ENCODE measurements at places on chromosomes 4 and X.

- DNase-seq, result no peak
These were observed 30.5 kb upstream of the ACSL1 start for GRCh38 chr4:184856277-184856609.

GRCh38 chr4:166279261-166279660 lies 406.2 kb downstream of the TLL1 start:
- DNase-seq, result no peak

- no peak for DNase-seq
These were observed 21.5 kb downstream of the TNIP2 start for GRCh38 chr4:2734612-2735011.

DNA sequence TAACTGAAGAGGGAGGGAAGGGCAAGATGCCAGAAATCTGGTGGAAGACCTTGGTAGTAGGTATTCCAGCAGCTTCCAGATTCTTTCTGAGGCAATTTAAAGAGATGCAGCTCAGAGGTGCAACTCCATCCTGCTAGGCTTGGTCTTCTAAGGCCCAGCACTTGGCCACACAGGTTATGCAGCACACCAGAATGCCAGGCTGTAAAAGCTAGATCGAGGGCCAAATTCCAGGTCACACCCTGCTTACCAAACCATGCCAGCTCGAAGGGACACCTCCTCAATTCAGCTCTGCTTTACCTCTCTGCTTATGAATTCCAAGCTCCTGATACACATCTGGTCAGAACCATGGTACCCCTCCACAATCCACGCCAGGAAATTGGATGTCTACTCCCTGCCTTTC lies 19.8 kb upstream of the ATXN3L start:
- no peak for DNase-seq

DNA sequence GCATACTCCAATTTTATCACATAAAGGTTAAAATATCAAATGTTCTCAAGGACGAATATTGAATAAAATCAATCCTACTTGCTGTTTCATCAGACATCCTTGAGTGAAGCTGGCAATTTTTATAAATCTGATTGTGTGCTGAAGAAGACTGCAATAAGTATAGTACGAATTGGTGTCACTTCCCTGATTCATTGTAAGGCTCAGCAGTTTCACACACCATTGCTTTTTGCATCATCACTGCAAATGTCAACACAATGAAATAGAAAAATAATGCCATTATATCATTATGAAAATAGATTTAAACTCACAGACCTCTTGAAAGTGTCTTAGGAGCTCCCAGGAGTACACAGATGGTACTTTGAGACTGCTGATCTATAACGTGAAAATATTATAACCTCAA lies 172.5 kb downstream of the ANKRD50 start:
- no peak for DNase-seq

DNA sequence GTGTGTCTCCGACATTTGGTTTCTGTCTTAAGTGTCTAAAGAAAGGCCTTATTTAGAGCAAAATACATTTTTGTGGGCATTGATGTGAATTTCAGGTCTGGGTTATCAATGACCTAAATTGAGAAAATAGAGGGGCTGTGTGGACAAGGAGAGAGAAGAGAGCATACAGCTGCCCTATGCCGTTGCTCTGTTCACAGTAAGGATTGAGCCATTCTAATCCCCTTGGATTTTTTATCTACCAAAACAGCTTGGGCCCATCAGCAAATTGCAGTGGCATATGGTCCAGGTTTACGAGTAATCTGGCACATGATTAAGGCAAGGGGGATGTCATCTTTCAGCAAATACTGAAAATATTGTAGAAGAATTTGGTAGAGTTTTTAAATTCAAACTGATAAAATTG lies 210.2 kb downstream of the ANTXR2 start:
- DNase-seq, result no peak

DNA sequence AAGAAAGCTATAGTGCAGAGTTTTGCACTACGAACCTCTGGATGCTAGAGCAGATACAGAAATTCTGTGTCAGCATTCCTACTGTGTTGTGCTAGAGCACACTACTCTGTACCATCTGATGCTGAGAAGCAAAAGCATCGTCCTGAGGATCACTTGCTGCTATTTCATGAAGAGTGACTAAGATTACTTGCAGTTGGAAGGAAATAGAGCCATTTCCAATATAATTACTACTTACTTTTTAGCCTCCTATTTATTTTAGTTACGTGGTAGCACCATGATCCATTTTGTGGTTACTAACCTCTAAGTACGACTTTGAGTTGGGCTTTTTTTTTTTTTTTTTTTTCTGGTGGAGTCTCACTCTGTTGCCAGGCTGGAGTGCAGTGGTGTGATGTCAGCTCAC lies 226.7 kb downstream of the PALLD start:
- DNase-seq, result no peak

GRCh38 chr4:165129924-165130323 lies 17.3 kb upstream of the TMEM192 start:
- no peak for DNase-seq

GRCh38 chr4:148770848-148771247 lies 328.6 kb upstream of the NR3C2 start:
- DNase-seq, result no peak

DNA sequence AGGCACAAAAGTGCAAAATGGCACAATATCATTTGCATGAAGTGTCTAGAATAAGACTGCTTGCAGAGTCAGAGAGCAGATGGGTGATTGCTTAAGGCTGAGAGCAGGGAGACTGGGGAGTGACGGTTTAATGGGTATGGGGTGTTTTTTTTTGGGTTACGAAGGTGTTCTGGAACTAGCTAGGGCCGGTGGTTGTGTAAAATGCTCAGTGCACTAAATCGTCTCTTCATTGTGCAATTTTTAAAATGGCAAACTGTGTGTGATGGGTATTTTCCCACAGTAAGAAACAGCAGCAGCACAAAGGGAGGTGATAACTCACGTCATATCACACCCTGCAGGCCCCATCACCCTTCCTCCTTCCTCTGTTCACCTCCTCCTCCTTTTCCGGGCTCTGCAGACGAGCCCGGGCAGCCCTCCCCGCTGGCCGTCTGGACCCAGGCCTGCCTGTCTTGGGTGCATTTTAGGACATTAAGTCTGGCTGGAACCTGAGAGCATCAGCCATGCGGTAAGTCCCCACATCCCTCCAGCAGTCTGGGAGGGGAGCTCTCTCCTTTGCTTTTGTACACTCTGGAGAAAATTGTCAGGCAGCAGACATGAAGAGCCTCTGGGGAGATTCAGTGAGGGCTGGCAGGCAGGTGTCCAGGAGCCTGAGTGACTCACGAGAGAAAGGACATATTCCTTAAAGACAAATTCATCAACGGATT lies 42.7 kb downstream of the ASMT start:
- DNase-seq, result no peak

DNA sequence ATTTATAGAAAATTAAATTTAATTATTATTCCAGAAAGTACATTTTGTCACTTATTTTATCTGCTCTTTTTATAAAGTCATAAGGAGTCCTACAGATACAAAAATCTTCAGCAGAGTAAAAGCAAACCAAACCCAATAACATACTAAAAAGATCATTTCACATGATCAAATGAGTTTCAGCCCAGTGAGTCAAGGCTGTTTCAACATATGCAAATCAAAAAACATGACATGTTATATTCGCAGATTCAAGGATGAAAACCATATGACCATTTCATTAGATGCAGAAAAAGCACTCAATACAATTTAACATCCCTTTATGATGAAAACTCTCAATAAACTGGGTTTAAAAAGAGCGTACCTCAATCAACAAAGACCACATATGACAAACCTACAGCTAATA lies 214.3 kb downstream of the FAT4 start:
- DNase-seq, result no peak

GRCh38 chr4:107760281-107760947 lies 40.4 kb upstream of the PAPSS1 start:
- DNase-seq, result no peak

DNA sequence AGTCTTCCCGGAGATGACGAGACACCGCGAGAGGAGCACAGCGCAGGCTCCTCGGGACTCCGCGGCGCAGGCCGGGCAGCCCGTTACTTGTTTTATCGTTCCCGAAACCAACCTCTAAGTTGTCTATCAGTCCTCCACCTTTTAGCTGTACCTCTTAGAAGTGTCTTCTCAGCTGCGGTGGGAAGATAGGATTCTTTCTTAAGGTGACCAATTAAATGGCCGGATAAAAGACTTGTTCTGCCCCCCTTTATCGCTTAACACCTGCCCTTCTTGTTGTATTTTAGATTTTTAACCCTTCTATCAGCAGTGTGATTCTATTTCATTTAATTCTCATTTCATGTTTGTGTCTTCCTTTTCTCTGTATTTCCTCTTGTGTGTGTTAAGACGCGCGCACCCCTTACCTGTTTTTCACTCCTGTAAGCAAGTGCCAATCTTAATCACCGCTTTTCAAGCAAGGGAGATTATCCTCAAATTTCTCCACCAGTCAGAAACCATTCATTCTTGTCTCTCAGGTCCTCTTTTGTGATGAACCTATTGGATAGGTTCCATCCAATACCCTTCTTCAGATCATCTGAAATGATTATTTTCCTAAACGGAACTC lies at the start of gene SLC9B2:
SLC9B2 (minus strand) TSS at position 15 of the 601 bp plus-strand sequence. CDS start 9,211 bp downstream, outside the sequence.
- no peak for DNase-seq

- no peak for DNase-seq
These were observed 102.1 kb downstream of the ITIH6 start for GRCh38 chrX:54695816-54696487.

DNA sequence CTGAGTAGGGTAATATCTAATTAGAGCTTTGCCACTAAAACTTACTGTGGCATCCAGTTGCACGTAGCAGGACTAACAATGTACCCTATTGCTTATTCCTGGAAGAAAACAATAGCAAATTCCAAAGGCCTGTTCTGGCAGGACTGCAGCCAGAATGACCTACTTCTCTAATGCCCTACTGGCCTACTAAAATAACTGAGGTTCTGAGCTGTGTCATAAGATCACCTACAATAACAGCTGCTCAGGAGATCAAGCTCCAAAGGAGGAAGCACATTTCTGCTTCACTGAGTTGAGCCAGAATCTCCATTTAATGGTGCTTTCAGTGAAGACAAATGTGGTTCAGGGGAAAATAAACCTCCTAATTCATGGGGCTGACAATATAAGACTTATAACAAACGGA lies 42.2 kb upstream of the CXCL8 start:
- DNase-seq, result no peak

DNA sequence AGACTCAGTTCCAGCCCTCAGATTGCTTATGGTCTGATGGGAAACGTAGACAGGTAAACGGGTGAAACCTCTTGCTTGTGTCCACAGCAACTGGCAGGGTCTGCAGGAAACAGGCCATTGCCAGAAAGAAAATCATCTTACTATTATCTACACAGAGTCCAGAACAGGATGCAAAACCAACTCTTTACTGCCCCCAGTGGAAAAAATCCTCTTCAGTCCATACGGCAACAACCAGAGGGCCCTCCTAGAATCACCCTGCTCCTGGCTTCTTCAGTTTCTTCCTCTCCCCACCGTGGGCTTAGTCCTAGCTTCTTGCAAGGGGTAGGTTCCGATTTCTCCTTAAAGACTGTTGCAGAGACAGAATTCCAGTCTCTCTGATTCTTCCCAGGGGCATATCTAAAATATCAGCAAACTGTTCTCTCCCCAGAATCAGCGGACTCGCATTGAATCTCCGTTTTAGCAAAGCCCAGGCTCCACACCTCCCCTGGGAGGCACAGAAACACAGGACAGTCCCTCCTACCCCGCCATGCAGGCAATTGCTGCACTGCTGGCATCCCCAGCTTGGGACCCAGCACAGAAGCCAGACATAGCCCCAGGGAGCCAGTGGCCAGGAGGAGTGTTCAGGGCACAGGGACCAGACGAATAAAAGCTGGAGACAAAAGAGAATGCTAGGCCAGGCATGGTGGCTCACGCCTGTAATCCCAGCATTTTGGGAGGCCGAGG lies 41.0 kb upstream of the SH3RF1 start:
- DNase-seq, result no peak

DNA sequence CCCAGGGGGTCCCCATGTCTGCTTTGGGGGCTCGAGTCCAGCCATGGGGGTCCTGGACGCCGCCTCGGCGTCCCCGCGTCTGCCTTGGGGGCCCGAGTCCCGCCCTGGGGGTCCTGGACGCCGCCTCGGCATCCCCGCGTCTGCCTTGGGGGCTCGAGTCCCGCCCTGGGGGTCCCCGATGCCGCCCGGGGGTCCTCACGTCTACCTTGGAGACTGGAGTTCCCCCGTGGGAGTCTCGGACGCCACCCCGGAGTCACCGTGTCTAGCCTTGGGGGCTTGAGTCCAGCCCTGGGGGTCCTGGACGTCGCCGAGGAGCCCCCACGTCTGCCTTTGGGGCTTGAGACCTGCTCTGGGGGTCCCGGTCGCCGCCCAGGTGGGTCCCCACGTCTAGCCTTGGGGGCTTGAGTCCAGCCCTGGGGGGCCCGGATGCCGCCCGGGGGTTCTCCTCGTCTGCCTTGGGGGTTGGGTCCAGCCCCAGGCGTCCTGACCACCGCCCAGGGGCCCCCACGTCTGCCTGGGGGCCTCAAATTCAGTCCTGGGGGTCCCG lies 1.1 kb upstream of the GTPBP6 start:
- no peak for DNase-seq

DNA sequence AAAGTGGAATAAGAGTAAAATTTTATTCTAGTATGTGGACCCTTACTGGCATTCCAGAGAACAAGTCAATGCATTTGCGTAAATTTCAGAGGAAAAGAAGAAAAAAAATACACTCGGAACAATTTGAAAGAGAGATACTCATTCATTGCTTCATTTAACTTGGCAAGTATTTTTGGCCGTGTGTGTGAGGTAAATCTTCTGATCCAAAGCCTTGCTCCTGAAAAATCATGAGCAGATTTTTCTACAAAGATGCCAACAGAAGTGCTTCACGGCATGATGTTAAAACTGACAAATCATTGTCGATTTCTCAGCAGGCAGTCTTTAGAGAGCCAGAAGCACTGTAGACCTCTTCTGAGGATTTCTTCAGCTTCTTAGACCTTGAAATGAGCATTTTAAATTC lies 194.0 kb downstream of the COX18 start:
- no peak for DNase-seq

DNA sequence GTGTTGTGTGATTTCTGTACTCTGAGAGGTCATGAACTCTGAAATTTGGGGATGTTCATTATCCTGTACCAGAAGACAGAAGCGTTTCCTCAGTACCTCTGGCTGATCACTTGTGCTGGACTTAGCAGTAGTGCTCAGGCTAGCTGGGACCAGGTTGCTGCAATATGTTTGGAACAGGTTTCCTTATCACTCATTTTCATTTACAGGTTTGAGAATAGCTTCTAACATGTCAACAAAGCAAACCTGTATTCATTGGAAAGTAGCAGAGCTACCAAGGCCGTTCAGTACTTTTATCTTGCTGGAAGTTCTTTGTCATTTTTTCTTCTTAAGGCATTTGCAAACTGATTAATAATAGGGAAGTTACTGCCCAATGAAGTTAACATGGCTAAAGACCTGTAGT lies 242.9 kb upstream of the ANKRD50 start:
- DNase-seq, result no peak

GRCh38 chrX:21581479-21581878 lies 76.7 kb downstream of the KLHL34 start:
- DNase-seq, result no peak

DNA sequence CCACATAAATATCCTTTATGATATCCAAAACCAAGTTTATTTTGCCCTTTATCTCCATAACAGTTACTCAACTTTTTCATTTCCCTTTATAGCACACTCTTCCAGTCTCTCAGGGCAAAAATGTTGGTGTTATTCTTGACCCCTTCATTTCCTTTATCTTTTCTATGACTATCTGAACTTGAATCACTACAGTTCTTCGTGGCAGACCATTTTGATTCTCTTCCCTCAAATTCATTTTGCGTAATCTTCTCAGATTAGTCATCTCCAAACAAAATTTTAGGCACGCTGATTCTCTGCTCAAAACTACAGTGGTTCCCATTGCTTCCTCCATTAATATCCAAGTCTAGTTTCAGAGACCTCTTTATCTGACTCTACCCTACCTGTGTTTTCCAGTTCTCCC lies 26.1 kb downstream of the RUFY3 start:
- no peak for DNase-seq
